ENCODE measurements at places on chromosomes 4 and X.

- no peak for DNase-seq
These were observed 729 bp upstream of the CPLX1 start for GRCh38 chr4:826508-827208.

DNA sequence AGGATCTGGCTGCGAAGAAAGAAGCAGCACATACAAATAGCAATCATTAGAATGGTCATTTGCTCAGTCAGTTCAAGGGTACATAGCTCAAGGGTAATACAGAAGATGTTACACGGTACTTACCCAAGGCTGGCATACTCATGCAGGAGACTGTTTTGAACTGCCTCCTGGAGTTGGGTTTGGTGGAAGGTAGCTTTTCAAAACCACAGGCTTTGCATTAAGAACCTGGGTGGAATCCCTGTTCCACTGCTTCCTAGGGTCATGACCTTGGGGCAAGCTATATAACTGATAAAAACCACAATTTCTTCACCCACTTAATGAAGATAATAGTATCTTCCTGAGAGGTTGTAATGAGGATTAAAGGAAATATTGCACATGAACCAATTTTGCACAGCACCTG lies 36.5 kb downstream of the TBC1D9 start:
- DNase-seq: no peak

DNA sequence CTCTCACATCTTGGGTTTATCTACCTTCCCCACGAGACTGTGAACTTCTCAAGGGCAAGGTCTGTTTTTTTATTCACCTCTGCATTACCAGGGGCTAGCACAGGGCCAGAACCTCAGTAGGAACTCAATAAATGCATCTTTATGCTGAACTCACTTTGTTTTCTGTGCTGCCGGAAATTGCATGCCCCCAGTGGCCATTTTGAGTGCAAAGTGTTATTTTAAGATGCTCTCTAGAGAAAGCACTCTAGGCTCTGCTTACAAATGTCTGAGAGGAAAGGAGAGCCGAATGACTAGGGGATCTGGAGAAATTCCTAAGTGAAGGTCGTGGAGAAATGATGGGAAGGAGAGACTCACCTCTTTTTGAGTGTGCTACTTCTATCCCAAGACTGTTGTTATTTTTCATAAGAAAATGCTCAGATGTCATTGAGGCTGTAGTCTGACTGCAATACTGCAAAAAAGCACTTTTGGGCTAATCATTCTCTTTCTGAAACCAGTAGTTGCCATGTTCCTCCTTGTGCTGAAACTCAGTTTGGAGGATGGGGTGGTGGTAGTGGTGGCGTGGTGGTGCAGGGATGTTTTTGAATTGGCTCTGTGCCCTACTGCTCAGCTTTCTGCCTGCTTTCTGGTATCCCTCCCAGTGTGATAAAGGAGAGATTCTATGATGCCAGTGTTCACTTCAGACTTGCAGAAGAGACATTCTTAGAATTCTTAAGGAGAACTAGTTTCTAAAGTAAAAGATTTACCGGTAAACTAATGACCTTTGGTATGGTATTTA lies 41.3 kb downstream of the DOCK11 start:
- peak; percentile 6 for DNase-seq

- no peak for DNase-seq
These were observed 15.4 kb upstream of the ZNF41 start for GRCh38 chrX:47498411-47498810.

Measured in NCI-H1694 (cell line).